AG04449 (cell line): ENCODE measurements at places on chromosomes 12 and 14.

- no peak for DNase-seq
Measured at GRCh38 chr14:95052016-95052585, 105.2 kb downstream of the DICER1 start.

- DNase-seq = no peak
Measured at GRCh38 chr12:100348657-100349454, 8.0 kb upstream of the SLC17A8 start.

DNA sequence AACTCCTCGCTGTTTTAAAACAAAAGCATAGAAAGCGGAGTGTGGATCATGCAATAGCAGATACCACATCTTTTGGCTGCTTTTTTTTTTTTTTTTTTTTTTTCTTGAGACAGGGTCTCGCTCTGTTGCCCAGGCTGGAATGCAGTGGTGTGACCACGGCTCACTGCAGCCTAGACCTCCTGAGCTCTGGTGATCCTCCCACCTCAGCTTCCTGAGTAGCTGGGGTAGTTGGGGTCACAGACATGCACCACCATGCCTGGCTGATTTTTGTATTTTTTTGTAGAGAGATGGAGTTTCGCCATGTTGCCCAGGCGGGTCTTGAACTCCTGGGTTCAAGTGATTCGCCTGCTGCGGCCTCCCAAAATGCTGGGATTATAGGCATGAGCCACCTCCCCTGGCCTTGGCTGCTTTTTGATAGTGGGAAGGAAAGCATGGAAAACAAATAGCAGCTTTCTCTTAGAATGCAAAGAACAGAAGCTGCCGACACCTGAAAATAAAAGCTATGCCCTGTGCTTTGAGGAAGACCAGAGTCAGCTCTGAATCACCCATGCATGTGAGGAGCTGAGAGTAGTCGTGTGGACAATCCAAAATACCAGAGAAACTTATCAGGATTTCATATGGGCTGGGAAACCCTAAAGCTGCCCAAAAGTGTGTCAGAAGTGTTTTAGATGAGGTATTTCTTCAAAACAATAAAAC, 3.6 kb upstream of the ELK3 start:
- no peak for DNase-seq

GRCh38 chr12:100967189-100967588, 172.6 kb downstream of the ANO4 start:
- no peak for DNase-seq

DNA sequence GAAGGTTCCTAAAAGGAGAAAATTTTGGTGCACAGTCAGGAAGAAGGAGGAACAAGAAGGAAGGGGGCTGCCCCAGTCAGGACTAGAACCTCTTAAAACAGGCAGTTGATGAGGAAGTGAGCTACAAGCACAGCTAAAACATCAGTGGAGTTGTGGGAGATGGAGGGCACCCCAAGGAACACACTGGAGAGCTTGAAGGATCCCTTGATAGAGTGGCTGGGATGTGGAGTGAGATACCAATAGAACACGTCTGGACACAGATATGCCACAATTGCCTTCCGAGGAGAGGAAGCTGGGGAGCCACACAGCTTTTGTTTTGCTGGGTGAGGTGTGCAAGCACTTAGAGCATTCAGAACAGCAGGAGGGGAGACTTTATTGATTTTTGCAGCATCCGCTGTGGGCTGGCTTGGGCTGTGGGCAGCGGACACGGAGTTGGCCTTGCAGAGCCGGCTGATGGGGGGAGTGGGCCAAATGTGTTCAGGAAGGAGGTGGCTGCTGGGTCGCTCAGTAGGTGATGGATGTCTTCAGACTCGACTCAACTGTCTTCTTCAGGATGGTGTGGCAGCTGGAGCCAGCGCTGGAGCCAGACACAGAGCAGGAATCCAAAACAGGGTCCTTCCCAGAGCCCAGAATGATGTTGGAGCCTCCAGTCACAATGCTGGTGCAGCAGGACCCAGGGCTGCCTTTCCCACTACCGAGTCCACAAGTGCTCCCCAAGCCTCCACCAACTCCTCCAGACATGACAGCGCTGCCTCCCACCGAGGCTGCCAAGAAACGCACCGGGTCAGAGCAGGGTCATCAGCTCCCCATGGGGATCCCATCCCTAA, 4.7 kb upstream of the KRT79 start:
- DNase-seq = no peak

DNA sequence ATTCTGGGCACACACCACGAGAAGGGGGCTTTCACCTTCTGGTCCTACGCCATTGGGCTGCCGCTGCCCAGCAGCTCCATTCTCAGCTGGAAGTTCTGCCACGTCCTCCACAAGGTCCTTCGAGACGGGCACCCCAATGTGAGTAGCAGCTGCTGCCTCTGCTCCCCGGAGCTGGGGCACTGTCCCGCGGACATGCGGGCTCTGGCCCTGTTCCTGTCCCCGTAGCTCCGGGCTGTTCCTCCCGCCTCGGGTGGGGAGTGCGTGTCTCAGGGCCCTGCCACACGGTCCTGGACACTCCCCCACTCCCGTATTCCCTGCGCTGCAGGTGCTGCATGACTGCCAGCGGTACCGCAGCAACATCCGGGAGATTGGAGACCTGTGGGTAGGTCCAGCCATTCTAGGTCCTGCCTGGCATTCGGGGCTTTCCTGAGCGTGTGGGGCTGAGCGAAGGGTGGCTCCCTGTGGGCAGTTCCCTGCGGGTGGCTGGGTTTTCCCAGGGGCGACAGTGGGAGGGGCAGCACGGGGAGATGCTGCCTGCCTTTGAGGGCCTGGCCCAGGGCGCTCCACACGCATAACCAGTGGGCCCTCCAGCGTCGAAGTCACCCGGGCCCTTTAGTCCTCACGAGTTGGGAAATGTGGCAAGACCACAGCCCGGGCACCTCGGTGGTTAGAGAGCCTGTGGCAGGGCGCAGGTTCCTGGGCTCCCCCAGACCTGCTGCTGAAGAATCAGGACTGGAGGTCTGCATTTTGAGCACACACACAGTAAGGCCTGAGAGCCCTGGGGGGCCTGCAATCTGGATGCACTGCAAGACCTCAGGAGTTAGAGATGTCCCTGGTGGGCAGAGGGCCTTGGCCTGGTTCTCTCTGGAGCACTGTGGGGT, 13.5 kb downstream of the HIP1R start:
- no peak for DNase-seq

DNA sequence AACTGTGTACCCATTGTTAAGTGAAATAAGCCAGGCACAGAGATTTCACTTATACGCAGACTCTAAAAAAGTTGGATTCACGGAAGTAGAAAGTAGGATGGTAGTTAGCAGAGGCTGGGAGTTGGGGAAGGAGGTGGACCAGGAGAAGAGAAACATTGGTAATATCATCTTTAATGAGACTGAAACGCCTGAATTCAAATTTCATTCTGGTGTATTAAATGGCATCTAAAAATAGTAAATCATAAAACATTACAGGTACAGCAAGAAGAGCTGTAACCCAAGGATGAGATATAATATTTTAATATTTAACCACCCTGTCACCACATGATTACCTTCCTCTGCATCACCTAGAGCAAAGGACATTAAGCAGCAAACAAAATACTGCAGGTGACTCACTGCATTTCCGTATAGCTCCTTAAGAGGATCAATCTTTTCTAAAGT, 99.4 kb downstream of the EPS8 start:
- DNase-seq = no peak

DNA sequence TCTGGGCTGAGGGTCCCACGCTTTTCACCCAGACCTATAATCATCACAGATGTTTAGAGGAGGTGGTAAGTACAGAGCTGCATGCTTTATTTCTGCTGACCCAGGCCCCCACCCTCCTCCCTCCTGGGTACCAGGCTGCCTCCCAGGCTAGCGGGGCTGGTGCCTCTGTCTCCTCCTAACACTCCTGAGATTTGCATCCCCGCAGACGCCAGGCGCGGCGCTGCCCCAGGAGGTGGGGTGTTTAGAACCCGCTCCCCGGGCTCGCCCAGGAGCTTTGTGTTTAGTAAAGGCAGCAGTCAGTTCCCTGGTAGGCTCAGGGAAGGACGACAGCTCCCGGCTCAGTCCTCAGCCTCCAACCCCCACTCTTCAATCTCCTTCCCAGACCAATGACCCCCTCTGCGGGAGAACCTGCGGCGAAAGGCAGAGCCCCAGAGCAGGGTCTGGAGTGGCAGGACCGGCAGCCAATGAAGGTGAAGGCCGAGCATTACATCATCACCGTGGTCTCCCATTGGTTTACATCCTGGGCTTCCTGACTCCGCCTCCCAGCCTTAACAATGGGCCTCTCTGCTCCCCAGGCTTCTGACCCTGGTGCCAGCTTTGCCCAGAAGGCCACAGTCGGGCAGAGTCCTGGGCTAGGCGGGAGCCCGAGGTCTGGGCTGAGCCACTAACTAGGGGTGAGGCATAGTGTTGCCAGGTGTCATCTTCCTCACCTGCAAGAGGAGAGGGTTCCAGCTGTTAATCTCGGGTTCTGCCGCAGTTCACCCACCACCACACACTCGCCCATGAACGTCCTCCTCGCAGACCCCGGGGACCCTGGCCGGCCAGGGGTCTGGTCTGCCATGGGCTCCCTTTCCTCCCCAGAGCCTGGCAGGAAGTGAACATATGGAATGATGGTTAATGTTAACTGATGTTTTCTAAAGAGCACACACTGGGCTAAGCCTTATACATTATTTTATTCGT, 57.5 kb downstream of the CALM1 start:
- no peak for DNase-seq

- DNase-seq = no peak
Measured at GRCh38 chr12:6605421-6606330, 1.5 kb downstream of the CHD4 start.

- no peak for DNase-seq
Measured at GRCh38 chr12:50859621-50860310, 17.0 kb downstream of the TMPRSS12 start.

DNA sequence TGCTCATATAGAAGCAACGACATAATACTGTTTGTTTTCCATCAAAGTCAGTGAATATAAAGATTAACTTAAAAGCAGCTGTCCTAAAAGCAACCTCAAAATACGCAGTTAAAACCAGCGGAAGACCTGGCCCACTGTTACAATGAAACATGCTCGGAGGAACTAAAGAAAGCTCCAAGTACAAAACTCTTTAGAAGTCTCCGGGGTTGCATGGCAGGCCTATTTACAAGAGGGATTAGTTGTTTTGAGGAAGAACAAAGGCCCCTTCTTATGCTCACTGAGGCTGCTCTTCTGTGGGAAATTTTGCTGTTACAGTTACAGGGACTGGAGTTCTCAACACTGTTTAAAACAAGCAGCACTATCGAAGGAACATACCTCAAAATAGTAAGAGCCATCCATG, 75.9 kb upstream of the C12orf71 start:
- DNase-seq = no peak

DNA sequence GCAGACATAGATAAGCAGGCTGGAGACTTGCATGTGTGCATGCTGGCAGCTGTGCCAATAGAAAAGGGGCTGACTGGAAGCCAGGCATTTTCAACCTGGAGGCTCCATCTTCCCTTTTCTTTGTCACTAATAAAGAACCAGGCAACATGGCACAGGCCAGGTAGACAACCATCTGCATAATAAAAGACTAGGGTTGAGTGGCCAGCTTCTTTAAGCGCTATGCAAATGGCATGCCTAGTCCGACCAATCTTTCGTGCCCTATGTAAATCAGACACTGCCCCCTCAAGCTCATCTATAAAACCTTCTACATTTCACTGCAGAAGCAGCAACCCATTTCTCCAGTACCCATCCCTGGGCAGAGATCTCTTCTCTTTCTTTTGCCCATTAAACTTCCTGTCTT, 4.6 kb upstream of the KLRC1 start:
- DNase-seq = no peak

GRCh38 chr12:96015672-96016071, 19.5 kb upstream of the HAL start:
- no peak for DNase-seq

GRCh38 chr14:102592763-102593060, 263 bp downstream of the RCOR1 start:
- no peak for DNase-seq

DNA sequence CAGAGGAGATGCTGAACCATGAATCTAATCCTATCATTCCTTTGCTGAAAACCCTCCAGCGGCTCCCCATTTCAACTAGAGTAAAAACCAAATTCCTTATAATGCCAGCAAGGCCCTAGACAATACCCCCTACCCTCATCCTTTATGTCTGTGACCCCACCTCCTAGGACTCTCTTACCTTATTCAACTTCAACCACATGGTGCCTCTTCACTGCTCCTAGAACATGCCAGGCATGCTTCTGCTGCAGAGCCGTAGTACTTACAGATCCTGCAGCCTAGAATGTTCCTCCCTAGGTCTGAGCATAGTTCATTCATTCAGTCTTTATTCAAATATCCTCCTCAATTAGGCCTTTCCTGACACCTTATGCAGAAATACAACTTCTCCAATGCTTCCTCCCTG, 54.9 kb downstream of the DCAF5 start:
- no peak for DNase-seq

DNA sequence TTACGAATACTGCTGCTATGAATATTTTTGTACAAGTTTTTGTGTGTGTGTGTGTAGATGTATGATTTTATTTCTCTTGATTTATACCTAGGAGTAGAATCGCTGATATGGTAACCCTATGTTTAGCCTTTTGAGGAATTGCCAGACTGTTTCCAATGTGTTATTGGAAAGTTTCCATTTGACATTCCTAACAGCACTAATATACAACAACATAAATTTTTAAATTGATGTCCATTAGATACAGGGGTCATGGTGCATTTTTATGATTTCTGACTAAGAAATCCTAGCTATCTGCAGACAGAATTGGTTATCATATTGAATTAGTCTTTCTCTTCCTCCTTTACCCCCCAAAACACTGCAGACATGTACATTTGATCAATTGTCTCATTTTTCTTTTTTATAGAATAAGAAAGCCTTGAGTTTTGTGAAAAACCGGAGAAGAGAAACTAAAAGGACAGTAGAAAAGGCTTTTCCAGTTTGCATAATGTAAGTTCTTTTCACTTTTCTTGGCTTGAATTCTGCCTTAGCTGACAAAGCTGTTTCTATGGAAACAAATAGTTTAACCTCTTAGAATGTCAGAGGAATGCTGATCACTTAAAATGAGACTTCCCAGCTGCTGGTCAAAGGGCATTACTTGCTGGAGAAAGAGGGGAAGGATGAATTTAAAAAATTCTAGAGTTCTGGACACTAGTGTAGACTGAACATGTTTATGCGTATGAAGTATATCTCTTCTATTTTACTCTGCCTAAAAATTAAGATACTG, 28.2 kb downstream of the PALS1 start:
- peak; percentile 38 for DNase-seq

DNA sequence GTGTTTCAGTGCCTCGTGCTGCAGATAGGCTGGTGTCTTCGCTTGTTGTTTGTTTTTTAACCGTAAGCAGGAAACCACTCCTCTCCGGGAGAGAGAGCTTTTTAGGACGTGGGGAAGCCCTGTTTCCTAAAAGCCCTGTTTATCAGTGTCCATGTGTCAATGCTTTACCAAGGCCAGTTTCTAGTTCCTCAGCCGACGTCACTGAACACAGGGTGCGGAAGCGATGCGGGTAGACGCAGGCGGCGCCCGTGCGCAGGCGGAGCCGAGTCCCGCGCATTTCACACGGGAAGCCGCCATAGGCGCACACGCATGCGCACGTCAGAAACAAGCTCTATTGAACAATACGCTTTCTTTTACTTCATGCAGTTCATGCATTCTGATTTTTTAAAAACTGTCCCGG, 79.8 kb downstream of the GLT1D1 start:
- no peak for DNase-seq
